ENCODE measurements at places on chromosomes 11 and 22.

DNA sequence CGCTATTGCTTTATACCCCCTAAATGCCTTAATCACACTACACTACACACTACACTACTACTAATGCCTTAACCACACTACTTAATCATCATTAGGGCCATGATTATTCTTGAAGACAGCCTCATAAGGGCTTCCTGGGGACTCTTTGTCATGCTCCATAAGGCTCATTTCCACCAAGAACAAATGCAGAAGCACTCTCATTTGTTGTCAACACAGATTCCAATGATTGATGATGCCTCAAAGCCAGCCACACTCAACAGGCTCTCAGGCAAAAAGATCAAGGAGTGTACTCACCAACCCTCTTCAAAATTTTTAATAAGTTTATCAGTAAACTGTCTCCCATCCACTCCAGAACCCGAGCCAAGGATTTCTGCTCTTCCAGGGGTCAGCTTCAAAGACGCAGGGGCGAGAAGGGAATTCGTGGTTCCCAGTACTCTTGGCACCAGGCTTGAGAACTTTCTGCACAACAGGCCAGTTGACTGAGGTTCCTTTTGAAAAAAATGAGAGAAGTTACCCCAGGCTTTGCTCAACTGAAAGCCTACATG, 204.7 kb upstream of the GUCY1A2 start:
- no peak for DNase-seq

DNA sequence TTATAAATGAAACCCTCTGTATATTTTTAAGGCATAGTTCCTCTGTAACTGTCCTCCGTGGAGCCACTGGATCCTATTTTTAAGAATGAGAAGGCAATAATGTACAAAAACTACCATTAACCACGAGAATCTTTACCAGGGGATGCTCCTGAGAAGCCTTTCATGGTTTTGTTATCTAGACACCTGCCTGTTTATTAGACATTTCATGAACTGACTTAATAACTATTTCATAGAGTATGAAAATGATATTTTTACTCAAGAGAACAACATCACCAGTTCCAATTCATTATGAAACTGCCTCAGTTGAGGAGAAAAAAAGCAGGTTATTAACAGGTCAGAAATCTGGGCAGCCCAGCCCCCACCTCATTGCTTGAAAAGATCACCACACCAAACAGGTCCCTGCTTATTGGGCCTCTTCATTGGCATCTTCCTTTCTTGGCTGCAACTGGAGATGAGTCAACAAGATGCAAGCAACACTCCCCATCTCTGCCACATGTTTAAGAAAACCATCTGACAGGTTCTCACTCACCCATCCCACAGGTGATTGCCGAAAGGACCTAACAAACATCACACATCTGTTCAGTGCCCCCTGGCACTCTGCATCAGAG, 27.8 kb downstream of the ETS1 start:
- no peak for DNase-seq

DNA sequence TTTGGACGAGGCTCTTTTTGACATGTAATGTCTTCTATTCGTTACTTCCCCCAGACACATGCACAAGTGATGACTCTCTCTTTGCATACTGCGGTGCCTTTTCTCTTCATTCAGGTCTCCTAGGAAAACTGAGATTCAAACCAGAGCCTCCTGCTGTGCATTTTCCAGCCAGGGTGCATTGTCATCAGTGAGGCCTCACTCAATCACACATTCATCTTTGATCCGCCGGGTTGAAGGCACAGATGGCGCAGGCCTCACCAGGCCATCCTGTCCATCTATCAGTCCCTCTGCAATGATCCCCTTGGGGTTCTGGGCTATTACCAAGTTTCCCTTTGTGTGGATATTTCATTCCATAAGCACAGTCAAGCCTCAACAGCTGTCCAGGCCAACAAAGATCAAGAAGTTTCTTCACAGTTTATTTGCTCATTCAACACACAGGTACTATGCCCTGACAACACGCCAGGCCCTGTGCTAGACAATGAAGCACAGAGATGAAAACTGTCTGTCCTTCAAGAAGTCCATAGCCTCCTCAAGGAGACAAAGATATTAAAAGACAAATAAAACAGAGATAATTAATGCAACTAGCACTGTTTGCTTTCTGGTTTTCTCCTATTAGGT, 107.8 kb downstream of the LARGE1 start:
- DNase-seq = no peak

- DNase-seq = no peak
Measured at GRCh38 chr11:64056861-64057260, 21.1 kb downstream of the FLRT1 start.

- DNase-seq = no peak
Measured at GRCh38 chr22:40972587-40972986, 21.4 kb downstream of the RBX1 start.

GRCh38 chr22:40855071-40855978, 1.1 kb downstream of the ST13 start:
- no peak for DNase-seq

GRCh38 chr11:70026726-70027125, 51.4 kb upstream of the ANO1 start:
- peak; percentile 21 for DNase-seq

DNA sequence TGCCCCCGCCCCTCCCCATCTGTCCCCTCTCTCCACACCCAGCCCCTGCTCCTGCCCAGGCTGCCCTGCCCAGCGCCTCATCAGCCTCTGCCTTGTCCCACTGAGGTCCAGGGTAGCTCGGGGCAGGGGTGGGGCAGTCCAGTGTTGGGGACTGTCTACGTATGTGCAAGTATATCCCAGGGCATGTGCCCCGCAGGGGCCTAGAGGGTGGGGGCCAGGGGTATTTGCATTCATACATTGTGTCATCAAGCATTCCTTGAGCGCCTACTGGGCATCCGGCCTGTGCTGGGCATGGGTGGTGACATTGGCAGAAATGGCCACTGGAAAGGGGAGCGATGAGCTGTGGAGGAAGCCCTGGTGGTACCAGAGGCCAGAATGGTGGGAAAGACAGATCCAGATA, 17.6 kb upstream of the TAB1 start:
- DNase-seq = no peak

- DNase-seq = no peak
Measured at GRCh38 chr11:3849297-3849874, 6.1 kb upstream of the STIM1 start.

GRCh38 chr11:125207866-125208425, 43.4 kb downstream of the PKNOX2 start:
- no peak for DNase-seq

DNA sequence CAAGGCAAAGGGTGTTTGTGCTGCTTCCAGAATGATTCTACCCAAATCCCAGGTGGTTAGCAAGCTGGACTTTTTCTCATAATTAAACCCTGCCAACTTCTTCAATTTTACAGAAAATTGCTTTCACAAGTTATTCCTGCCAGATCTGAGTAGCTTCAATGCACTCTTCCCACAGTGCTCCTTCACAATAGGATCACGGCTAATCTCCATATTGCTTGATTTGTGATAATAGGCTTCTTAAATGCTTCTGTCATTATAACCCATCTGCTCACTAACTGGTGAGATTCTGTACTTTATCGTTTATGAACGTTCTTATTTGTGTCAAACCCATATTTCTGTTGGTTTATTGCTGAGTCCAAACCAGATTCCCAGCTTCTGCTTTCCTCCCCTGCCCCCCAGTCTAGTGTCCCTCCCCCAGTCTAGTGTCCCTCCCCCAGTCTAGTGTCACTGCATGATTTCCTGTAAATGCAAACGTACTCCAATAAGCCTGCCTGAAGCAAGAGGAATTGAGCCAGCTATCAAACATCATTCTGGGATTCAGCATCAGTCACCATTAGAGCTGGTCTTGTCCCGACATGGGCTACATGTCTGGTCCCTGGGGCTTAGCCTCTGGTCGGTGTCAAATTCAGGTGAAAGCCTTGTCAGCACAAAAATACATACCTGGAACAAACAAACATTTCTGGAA, 14.0 kb downstream of the MMP3 start:
- DNase-seq = no peak

DNA sequence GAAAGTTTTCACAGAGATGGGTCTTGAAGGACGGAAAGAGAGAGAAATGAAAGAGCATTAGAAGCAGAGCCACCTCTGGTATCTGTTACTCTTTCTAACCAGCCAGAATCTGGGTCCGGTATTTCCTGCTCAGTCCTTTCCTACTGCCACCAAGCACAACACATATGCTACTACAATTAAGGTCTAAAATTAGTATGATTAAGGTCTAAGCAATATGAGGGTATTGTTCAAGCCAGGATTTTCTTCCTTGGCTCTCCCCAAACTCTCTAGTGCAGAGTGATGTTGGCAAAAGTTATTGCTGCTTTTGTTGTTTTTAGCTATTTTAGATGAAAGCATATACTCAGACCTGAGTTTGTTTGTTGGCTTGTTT, 59.2 kb upstream of the EED start:
- DNase-seq = no peak

DNA sequence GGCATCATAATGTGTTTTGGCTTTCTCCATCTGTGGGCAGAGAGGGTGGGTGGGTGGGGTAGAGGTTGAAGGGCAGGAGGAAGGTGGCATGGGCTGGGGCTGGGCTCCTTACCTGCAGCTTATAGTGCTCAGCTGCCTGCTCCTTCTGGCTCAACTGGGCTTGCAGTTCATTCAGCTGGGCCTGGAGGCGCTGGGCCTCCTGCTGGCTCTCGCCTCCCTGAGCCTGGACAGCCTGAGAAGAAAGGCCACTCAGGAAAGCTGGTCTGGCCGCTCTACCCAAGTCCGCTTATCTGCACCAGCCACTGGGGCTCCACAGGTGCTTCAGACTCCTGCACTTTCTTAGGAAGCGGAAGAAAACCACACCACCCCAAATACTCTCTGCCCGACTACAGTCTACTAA, 10.4 kb downstream of the IL18BP start:
- DNase-seq = peak; percentile 27

DNA sequence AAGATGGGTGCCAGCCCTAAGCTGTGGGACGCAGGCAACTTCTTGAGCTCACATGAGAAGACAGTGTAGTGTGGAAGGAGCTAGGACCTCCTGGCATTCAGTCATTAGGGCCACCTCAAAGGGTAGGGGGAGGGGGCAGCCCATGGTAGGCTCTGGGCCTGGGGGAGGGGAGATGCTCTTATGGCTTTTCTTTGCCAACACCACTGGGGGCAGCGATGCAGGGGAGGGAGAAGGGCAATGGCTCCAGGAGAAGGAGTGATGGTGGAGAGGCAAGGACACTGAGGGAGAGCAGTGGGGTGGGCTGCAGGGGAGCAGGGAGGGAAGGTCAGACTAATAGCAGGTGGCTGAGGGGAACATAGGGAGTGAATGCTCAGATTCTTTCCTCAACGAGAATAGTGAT, 63.3 kb upstream of the SUSD2 start:
- no peak for DNase-seq

DNA sequence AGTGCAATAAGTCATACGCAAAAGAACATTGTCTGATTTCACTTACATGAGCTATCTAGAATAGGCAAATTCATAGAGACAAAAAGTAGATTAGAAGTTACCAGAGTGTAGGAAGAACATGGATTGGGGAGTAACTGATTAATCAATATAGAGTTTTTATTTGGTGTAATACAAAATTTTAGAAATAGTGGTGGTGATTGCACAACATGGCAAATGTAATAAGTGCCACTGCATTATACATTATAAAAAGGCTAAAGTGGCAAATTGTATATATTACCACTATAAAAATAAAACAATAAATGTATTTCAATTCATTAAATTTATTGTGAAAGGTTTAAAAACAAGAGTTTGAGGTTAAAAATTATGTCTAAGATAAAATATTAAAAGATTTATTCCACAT, 8.7 kb upstream of the OR51B4 start:
- DNase-seq = no peak

DNA sequence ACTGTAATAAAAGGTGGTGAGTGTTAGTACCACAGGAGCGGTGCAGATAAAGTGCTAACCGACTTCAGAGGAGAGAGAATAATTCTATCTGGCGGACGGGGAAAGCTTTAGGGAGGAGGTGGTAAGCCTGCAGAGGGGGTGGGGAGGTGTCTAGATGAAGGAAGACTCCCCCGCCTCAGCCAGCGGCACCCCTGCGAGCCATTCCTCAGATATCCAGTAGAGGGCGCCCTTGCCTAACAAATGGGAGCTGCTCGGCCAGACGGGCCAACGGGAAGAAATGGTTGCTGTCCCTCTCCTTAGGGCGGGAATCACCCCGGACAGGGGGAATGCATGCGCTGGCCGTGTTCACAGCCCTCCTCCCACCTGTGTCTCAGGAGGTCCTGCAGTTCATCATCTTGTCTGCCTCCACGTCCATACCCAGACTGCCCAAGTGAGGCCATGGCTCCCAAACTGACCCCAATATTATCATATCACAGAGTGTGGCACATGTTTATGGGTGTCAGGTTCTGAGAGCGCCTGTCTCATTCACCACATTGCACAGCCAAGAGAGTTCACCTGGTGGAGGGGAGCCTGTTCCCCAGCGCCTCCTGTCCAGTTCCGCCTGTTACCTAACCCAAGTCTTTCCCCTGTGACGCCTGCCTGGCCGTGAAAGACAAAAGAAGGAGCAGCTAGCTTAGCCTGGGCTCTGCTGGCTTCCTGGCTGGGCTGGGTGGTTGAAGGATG, 85.5 kb downstream of the ST3GAL4 start:
- peak; percentile 91 for DNase-seq

DNA sequence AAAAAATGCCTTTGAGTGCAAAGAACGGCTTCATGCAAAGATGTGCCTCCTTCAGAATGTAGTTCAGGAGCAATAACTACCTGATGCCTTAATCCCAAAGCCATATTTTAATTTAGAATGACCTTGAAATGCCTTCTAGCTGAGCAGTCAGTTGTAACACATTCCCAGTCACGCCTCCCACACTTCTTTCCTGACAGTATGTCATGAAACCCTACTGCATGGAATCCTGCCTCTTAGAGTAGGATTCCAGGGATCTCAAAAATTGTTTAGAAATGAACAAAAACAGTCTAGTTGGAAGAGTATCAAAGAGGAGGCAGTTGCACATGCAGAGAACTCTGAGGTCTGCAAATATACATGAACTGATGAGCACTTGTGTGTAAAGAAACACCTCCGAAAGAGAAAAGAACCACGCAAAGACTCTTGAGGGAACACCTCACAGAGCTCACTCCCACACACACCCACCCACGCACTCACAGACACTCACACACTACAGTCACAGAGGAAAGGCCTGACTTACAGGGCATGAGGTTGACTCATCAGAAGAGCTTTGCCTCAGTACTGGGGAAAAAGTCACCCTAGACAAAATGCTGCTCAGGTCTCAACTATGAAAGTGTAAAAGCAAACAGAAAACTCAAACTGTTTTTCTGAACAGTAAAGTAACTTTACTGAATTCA, 77.4 kb downstream of the GGTLC2 start:
- DNase-seq = no peak

- no peak for DNase-seq
Measured at GRCh38 chr11:33616552-33616951, 84.1 kb downstream of the C11orf91 start.

DNA sequence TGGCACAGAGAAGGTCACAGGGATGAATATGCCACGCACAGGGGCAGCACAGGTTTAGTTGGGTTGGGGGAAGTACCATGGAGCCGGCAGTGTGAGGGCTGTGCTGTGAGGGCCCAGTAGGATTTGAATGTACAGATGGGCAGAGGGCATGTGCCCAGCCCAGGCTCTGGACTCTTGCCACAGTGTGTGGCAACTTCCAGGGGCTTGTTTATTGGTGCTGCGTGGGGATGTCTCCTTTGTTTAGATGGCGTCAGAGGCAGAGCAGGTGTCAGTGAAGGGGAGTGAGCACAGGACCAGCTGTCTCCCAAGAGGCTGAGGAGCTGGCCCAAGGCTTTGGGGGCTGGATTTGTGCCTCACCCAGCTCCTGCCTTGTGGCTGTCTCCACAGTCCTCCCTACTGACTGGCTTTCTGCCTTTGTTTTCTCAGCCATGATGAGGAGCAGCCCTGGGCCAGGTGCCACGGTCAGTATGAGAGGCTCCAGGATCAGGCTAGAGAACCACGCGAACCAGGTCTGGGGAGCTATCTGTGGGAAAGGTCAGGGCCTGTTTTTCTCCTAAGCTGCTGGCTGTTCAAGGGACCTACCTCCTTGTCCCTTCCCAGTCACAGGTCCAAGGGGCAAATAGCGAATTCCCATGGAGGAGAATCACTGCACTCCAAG, 21.9 kb downstream of the SUN2 start:
- no peak for DNase-seq
